ENCODE measurements at places on chromosomes 1 and 21.

DNA sequence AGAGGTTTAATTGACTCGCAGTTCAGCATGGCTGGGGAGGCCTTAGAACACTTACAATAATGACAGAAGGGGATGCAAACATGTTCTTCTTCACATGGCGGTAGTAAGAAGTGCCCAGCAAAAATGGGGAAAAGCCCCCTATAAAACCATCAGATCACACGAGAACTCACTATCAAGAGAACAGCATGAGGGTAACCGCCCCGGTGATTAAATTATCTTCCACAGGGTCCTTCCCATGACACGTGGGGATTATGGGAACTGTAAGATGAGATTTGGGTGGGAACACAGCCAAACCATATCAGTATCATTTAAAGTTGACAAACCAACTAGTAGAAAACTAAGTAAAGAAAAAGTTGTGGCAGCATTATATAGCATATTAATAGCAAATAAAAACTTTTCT, 71.3 kb upstream of the DNAJC6 start:
- DNase-seq = no peak

DNA sequence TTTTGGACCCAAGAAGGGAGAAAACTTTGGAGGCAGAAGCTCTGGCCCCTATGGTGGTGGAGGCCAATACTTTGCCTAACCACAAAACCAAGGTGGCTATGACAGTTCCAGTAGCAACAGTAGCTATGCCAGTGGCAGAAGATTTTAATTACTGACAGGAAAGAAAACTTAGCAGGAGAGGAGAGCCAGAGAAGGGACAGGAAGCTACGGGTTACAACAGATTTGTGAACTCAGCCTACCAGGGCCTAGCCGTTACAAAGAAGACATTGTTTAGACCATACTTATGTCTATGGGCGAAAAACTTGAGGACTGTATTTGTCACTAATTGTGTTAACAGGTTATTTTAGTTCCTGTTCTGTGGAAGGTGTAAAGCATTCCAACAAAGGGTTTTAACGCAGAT, 10.4 kb upstream of the ACOT11 start:
- DNase-seq = no peak

DNA sequence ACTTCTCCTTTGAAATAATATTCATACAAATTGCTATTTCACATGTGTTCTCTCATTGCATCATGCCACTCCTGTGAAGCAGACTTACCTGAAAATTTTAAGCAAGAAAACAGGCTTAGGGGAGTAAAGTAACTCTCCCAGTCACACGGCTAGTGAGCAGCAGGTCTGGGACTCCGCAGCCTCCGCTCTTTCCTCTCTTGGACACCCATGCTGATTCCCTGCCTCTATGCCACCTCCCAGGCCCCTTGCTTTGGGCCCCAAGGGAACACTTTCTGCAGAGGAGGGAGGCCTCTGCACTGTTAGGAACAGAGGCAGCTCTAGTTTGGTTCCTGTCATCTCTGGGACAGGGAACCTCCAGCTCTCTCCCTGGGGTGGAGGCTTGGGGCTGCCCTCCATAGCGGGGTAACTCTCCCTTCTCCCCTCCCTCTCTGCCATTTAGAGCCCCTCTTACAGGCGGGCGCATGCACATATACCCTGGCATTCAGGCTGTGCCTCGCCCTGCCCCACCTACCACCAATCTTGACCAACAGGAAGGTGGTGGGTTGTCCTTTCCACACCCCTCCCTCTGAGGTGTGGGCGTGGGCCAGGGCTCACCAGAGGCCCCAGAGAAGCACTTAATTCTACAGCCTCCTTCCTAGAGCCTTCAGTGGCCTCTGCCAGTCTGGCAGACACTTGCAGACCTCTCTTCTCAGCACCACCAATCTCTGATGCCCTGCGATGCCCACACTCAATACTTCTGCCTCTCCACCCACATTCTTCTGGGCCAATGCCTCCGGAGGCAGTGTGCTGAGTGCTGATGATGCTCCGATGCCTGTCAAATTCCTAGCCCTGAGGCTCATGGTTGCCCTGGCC, at the start of gene RXFP4:
Gene RXFP4 (plus strand): TSS at position 646 of the 852 bp plus-strand sequence. CDS start 72 bp downstream, at position 718.
- DNase-seq = no peak

GRCh38 chr1:37861151-37861550, 1.8 kb upstream of the MTF1 start:
- no peak for DNase-seq

- DNase-seq = no peak
These were observed 39.1 kb downstream of the PCSK9 start for GRCh38 chr1:55078470-55078869.
